ENCODE measurements at places on chromosomes 12 and 14. TPM values are rescaled to one million over a fixed set of nuclear protein-coding genes. Genes with fewer than 3 reads are reported as not detected.

The LRRC43 gene
- not detected for polyA plus RNA-seq

GRCh38 chr14:94875256-94875655 is 105.3 kb upstream of the GSC start:
- DNase-seq, result no peak

GRCh38 chr12:103530307-103531066 is 34.7 kb upstream of the C12orf42 start:
- DNase-seq, result no peak

The SYNDIG1L gene
- polyA plus RNA-seq, result not detected

DNA sequence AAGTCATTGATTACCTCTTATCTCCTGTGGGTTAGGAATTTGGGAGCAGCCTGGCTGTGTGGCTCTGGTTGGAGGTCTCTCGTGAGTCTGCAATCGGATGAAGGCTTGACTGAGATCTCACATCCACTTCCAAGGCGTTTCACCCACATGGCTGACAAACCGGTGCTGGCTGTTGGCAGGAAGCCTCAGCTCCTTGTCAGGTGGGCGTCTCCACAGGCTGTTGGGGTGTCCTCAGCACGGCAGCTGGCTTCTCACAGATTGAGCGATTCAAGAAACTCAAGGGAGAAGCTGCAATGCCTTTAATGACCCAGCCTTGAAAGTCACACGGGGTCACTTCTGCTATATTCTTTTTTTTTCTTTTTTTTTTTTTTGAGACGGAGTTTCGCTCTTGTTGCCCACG is 28.6 kb upstream of the CORO1C start:
- DNase-seq, result no peak

The HOXC12 gene
- 0.48 TPM for polyA plus RNA-seq

The KRT8 gene
- polyA plus RNA-seq, result 2.1 TPM

DNA sequence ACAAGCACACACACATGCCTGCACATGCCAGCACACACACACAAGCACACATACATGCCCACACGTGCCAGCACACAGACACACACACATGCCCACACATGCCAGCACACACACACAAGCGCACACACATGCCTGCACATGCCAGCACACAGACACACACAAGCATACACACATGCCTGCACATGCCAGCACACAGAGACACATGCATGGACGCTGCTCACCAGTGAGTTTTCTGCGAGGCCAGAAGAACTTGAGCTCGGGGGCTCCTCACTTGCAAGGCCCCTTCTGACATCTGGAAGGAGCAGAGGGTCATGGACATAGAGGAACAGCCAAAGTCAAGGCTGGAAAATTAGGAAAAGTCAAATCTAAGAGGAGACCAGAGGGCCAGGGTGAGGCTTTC is 61.2 kb upstream of the BCL11B start:
- DNase-seq, result no peak

DNA sequence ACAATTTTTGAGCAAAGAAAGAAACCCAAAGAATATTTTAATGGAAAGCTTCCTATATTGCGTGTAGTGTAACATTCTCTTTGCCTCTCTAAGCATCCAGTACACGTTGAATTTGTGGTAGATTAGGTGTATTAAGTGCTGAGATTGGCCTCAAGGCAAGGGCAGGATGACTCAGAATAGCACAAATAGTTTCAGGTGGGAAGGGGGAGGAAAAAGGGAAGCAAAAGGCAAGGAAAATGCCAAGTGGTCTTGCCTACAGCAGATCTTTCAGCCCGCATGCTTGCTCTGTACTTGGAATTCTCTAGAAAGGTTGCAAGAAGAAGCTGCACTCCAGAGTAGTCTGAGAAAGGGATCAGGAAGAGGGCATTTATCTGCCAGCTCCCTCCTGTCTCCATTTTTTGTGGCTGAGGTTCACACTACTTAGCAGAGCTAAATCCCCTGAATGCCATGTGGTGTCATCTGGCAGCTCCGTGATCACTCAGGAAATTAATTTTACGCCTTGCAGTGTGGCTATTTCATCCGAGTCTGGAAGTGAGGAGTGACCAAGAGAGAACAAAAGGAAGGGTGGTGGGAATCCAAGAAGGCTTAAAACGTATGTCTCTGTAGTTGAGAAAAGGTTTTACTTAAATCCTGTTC is 28.5 kb downstream of the CDKN1B start:
- no peak for DNase-seq

The GABARAPL1 gene
- 21.2 TPM for polyA plus RNA-seq

DNA sequence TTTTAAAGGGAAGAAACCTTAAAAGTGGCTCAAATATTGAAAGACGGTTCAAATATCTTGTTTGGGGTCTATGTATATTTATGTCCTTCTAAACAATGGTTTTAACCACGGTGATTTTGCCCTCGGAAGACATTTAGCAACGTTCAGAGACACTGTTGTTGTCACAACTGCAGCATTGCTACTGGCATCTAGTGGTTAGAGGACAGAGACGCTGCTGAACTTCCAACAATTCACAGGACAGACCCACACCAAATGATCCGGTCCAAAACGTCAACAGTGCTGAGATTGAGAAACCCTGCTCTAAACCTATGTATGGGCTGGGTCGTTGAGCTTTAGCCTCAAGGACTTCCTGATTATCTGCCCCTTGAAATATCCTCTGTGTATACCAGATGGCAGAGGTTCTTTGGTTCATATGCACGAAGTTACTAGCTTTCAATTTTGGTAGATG is 1.7 kb downstream of the ANGEL1 start:
- no peak for DNase-seq

DNA sequence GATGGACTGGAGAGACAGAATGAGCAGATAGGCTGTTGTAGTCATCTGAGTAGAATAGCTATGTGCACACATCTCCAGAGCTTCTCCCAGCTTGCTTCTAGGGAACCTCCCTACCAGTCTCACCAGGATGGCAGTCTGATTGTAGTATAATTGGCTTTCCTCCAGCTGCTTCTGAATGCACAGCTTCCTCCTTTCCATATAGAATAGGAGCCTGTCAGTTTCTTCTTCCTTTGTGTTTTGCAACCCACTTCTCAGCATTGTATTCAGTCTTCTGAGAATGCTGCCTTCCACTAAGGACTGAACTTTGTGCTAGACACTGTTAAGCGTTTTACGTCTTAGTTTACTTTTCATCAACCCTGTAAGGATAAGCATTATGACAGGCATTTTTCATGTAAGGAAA is 2.2 kb upstream of the CSAD start:
- DNase-seq, result no peak

- DNase-seq, result no peak
Observed at GRCh38 chr14:90600619-90601018, 203.8 kb downstream of the CALM1 start.

- DNase-seq, result no peak
Observed at GRCh38 chr12:5403411-5403810, 28.5 kb upstream of the NTF3 start.

GRCh38 chr12:130645751-130646150 is 70.3 kb downstream of the RIMBP2 start:
- no peak for DNase-seq

DNA sequence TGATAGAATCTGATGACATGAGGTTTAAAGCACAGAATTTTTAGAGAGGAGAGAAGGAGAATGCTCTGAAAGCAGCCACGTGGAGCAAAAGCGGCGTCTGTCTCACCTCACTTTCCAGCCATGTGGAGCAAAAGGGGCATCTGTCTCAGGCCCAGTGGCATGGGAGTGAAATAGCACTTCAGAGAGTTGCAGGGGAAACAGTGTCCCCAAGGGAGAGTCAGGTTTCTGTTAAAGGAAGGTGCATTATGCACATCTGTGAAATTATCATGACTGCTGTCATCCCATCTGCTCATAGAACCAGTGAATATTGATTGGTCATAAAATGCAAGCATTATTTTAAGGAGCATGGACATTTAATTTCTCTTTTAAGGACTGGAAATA is 124.0 kb downstream of the BICD1 start:
- no peak for DNase-seq

- no peak for DNase-seq
Observed at GRCh38 chr12:24931666-24932405, 17.1 kb downstream of the BCAT1 start.

The HHIPL1 gene
- 1.5 TPM for polyA plus RNA-seq

DNA sequence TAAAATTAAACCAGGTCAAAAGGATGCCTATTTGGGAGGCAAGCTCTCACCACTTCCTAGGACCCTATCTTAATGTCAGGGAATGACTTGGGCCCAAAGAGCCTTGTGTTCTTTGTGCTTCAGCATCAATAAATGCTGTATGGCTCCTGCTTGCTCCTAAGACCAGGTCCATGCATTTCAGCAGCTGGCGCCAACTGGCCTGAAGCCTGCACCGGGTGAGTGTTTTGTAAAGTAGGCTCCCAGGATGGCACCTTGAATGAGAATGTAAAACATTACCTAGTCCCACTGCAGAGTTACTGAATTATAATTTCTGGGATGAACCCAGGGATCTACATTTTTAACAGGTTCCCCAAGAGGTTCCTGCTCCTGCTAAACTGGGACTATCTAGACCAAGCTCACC is 16.1 kb upstream of the SLC38A4 start:
- no peak for DNase-seq

GRCh38 chr14:23062002-23062401 is 4.7 kb upstream of the CDH24 start:
- no peak for DNase-seq

- DNase-seq, result no peak
Observed at GRCh38 chr12:8157484-8158198, 826 bp downstream of the ZNF705A start.

The CCND2 gene
- polyA plus RNA-seq, result 85.3 TPM

The CD163L1 gene
- polyA plus RNA-seq, result 5.5 TPM

The TSPAN19 gene
- not detected for polyA plus RNA-seq

- peak; percentile 77 for DNase-seq
Observed at GRCh38 chr14:71498212-71498611, 434.0 kb upstream of the RGS6 start.

DNA sequence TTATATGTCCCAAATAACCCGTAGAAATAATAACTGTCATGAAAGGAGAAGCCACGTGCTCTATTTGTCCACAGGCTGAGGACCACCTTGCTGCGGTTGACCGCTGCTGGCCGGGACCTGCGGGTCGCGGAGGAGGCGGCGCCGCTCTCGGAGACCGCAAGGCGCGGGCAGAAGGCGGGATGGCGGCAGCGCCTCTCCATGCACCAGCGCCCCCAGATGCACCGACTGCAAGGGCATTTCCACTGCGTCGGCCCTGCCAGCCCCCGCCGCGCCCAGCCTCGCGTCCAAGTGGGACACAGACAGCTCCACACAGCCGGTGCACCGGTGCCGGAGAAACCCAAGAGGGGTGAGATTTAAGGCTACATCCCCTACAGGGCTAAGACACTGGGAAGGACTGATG is 21.0 kb downstream of the RPGRIP1 start:
- no peak for DNase-seq

The DBX2 gene
- polyA plus RNA-seq, result 0.12 TPM

The FOXG1 gene
- not detected for polyA plus RNA-seq

DNA sequence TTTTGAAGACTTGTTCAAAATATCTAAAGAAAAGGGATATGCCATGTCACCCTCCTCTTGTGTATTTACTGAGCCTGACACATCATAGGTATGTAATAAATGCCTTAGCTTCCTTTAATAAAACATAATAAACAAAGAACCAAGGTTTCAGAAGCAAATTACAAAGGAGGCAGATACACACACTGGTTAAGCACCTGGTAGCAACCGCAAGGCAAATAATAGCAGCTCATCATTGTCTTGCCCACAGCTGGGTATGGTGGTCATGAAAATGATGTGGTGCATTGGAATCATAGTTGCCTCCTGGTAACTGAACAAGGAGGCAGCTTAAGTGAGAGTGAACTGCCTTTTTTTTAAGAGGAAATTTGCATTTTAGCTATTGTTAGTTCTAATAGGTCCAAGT is 39.0 kb downstream of the PAX9 start:
- no peak for DNase-seq

- DNase-seq, result no peak
Observed at GRCh38 chr14:54698966-54699530, 132.1 kb downstream of the SAMD4A start.

The CATSPERB gene
- polyA plus RNA-seq, result 0.40 TPM

DNA sequence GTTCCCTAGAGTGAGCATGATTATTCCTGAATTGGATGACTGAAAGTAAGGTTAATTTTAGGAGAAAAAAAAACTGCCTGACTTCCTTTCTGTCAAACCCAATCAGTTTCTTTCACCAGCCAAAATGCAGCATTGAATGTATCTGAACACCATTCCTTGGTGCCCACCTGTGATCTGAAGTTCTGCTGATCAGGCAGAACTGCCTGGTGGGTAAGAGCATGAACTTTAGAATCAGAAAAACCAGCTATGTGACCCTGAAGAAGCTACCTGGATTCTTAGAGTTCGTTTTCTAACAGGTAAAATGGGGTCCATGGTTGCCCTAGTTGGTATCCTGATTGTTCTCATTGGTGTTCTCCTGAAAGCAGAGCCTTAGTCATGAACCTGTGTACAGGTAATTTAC is 506.9 kb downstream of the MED13L start:
- DNase-seq, result no peak

The KLHL33 gene
- 0.97 TPM for polyA plus RNA-seq

GRCh38 chr12:124888260-124888659 is 24.6 kb upstream of the SCARB1 start:
- DNase-seq, result peak; percentile 49

- DNase-seq, result no peak
Observed at GRCh38 chr12:30796891-30797371, 42.2 kb upstream of the CAPRIN2 start.

DNA sequence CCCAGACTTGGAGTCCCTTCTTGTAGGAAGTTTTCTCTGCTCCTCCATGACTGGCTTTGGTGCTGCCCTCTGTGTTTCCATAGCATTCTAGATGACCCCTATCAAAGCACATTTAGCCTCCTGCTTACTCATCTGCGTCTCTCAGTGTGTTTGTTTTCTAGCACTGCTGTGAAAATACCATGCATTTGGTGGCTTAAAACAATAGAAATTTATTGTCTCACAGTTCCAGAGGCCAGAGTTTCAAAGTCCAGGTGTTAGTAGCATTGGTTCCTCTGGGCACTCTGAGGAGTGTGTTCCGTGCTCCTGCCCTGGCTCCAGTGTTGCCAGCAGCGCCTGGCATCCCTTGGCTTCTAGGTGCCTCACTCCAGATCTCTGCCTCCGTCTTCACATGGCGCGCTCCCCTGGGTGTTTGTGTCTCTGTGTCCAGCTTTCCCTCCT is 86.1 kb downstream of the CACNA1C start:
- DNase-seq, result no peak

DNA sequence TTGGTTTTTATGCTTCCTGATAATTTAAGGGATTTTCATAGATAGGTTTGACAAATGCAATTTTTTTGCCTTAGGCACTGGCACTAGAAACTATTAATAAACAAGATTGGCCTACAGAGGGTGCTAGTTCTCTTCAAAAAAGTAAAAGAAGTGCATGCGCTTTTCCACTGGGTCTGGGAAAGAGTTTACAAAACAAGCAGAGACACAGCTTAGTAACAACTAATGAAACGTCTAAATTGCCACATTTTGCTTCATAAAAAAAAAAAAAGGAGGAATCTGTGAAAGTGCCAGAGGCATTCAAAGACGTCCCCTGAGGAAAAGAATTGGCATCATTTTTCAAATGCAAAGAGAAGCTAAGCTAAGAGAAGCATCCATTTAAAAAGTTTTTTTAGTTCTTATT is 58.3 kb upstream of the EEA1 start:
- DNase-seq, result peak; percentile 70
